ENCODE measurements at places on chromosomes 4 and X.

DNA sequence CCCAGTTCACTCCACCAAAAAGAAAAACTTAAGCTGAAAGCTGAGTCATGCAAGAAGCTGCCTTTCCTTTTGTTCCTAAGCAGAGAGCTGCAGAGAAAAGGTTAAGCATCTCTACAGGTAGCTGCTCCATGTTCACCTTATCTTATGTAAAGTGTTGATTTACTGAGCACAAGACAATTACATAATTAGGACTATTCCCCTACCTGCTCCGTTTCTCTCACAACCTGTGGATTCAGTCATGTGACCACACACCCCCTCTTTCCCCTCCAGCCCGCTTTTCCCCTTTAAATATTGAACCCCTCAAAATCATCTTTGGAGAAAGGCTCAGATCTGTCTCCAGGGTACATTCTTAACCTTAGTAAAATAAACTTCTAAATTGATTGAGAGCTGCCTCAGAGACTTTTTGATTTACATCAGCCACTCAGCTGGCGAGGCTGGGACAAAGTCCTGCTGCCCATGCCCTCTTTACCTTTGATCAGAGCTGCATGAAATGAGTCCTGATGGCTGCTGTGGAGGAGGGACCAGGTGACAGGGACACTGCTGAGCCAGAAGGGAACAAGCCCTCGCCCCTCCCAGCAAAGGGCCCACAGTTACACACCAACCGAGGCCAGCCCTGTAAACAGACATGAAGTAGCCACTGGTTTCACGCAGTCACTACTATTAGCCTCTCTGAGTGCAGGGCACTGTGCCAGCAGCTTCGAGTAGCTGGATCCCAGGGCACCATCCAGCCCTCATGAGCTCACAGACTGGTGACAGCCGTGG lies 53.9 kb upstream of the C4orf50 start:
- DNase-seq: no peak

DNA sequence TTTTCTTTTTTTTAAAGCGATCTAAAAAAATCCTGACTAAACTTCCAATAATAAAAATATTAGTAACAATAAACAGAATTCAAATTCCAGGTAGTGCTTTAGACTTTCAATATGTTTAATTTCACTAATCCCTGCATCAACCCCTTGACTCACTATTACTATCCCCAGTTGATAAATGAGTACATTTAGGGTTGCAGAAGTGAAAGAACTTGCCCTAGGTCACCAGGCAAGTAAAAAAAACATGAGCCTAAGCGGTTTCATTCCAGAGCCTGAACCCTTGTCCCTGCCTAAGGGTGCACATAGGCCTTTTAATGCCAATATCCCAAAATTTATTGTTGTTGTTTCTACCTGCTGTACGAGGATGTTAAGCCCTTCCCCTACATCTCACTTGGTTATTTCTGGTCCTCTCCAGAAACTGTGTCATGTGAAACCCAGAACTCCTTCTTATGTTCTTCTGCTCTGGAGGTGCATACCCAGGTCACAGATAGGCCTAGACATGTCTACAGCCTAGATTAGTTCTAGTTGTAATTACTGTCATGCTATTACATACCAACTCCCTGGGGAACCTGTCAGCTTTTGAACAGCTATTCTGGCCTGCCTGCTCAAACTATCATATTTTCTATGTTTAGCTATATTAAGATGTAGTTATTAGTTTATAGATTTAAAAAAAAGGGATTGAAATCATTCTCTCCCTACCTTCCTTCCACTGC lies 244.5 kb upstream of the PITX2 start:
- DNase-seq: no peak

DNA sequence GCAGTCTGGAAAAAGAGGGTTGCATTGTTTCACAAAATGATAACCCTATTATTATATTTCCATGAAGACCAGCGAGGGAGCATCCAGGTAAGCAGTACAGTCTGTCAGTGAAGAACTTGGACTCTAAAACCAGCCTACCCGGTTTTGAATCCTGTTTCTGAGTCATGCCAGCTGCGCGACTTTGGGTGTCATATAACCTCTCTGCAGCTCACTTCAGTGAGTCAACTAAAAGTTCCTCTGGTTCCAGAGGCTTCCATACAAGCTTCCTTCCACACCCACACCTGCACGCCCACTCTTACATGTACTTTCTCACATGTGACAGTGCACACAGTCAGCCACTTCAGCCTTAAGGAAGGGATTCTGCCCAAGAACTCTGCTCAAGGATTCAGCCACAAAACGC lies 49.8 kb upstream of the PRPS2 start:
- DNase-seq: no peak

DNA sequence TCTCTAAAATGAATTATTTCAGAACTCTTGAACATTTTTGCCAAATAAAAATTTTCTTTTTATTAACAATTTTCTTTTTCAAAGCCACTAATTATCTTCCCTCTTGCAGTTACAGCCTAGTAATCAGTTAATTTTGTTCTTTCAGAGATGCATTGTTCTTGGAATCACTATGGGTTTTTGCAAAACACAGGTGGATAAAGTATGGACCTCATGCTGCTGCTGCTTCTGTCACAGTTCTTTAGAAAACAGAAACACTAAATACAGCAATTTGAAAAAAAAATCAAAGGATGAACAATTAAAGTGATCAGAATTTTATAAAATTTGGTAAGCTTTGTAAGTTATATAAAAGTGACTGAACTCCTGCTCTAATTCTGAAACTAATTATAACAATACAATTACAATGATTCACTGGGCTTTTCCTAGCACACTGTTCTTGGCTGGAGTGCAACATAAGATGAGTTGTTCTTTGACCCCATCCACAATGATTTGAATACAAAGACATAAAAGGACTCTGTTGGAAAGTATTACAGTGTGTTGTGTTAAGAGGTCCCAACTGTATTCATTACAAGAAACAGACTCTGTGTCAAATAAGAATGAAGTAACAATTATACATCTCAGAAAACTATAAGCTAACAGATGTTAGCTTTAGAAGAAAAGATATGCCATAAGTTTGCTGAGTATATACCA lies 59.4 kb upstream of the GK2 start:
- DNase-seq: no peak

- no peak for DNase-seq
Measured at GRCh38 chrX:134685668-134686067, 27.4 kb upstream of the PLAC1 start.

DNA sequence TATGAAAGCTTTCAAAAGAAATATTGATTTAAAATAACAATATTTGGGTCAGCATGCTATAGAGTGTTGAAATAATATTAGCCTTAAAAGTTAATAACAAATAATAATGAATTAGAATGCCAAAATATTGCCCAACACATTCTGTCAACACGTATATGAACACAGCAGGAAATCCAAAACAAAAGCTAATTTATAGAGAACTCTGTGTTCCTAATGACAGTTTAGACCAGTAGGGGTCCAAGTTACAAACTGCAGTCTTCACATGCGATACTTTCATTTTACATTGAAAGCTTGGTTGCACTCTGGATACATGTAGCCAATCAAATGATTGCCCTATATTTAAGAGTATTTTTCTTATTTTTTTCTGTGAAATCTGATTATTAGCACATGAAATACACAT lies 274.4 kb downstream of the DCTD start:
- no peak for DNase-seq

DNA sequence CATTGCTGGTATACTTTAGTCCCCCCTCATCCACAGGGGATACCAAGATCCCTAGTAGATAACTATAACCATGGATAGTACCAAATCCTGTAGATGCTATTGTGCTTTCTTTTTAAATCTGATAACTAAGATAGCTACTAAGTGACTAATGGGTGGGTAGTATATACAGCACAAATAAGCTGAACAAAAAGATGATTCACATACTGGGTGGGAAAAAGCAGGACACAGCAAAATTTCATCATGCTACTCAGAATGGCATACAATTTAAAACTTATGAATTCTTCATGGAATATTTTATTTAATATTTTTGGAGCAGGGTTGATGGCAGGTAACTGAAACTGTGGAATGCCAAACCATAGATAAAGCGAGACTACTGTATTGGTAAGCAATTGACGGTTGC lies 161.6 kb downstream of the IL15 start:
- DNase-seq: no peak

- no peak for DNase-seq
Measured at GRCh38 chr4:3269991-3270611, 21.1 kb downstream of the MSANTD1 start.

GRCh38 chrX:154750301-154751202 lies at the start of gene GAB3:
GAB3 (minus strand) TSS chrX:154751077; CDS start chrX:154751025, 52 bp downstream.
- DNase-seq: peak; percentile 63

GRCh38 chrX:19899217-19899788 lies 11.9 kb upstream of the SH3KBP1 start:
- no peak for DNase-seq

- peak; percentile 29 for DNase-seq
Measured at GRCh38 chrX:136210243-136210642, 41.0 kb downstream of the MAP7D3 start.

DNA sequence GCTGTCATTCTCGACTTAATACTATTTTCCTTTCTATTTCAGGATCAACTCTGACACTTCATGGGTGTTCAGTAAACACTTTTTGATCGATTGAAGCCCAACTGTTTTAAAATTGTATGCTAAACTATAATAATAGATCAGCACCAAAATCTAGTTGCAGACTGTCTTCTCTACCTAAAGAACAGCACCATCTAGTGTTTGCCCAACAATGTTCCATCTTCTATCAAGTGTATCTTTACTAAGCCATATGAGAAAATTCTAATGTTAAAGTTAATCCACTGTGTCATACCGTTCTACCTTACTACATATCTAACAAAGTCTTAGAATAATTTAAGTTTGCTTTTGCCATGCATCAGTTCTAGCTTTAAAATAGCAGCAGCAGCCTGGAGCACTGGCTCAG lies 113.0 kb upstream of the PRDX4 start:
- DNase-seq: peak; percentile 20

DNA sequence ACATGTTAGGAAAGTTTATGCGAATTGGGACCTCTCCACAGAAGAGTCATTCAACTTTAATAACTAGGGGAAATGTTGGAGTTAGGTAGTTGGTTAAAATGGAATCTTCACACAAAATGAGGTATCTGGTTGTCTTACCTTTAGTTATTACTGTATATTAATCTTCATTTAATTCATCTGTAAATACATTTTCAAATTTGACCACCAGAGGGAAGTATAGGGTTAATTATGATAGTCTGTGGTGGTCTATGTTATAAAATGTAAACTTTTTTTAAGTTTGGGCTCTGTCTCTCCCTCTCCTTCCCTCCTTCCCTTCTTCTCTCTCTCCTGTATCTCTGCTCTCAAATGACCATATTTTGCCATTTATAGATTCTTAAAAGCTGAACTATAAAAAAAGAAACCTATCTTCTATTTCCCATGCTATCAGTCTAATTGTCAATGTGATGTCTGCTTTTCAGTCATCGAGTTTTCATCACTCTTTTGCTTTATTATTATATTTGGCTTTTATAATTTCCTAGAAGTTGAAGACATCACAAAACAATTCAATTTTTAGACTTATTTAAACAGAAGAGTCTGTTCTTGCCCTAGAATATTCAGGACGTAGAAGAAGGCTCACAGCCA lies 49.8 kb downstream of the TMEM144 start:
- peak; percentile 34 for DNase-seq

DNA sequence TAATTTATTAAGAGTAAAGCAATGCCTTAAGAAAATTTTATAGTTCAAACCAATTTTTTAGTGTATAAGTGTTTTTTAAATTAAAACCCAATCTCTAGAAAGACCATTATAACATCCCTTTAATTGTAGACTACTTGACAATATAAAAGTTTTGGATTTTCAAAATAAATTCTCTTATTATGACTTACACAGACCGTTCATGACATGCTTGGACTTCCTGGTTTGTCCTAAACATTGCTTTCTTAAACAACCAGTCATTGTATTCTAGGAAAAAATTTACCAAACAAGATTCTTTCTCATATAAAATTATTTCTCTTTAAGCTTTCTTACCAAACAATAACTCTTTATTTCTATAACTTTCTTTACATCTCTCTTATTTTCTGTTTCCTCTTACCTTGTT lies 49.0 kb upstream of the CXorf51A start:
- DNase-seq: no peak

DNA sequence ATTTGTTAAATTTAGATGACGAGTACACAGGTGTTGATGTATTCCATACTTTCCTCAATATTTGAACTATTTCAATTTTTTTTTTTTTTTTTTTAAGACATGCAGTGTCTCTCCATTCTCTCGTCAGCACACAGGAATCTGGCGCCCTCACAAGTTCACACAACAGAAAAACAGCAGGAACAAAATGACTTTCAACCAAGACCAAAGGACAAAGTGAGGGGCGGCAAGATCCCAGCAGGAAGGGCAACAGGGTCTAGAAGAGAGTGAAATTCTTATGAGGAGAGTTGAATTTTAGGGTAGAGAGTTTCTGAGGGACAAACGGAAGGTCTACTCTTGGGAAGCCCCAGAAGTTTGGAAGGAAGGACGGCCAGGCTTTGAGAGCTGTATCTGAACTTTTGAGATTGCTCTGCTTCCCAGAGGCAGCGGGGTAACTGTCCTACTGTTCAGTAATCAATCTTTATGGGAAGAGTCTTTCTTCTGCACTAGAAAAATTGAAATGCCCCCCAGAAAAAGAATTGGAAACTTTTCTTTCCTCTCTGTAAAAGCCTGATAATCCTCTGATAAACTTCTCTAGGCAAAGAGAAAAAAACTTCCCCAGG lies 760.2 kb downstream of the RAB28 start:
- DNase-seq: no peak

- no peak for DNase-seq
Measured at GRCh38 chr4:16721613-16722291, 176.7 kb downstream of the LDB2 start.

DNA sequence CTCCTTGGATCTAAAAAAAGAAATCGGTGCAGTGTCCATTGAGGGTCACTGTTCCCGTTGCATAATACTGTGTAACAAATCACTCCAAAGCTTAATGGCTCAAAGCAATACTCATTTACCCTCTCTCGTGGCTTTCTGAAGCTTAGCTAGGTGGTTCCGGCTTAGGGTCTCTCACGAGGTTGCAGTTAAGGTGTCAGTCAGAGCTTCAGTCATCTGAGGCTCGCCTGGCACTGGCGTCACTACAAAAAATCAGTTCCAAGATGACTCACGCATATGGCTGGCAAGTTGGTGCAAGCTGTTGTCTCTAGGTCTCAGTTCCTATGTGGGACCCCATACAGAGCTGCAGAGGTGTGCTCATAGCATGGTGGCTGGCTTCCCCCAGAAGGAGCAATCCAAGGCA lies 91.0 kb downstream of the BEND2 start:
- no peak for DNase-seq

- DNase-seq: peak; percentile 16
Measured at GRCh38 chr4:86971355-86971683, 36.5 kb downstream of the AFF1 start.

- DNase-seq: no peak
Measured at GRCh38 chr4:10030972-10031667, 9.8 kb upstream of the SLC2A9 start.

DNA sequence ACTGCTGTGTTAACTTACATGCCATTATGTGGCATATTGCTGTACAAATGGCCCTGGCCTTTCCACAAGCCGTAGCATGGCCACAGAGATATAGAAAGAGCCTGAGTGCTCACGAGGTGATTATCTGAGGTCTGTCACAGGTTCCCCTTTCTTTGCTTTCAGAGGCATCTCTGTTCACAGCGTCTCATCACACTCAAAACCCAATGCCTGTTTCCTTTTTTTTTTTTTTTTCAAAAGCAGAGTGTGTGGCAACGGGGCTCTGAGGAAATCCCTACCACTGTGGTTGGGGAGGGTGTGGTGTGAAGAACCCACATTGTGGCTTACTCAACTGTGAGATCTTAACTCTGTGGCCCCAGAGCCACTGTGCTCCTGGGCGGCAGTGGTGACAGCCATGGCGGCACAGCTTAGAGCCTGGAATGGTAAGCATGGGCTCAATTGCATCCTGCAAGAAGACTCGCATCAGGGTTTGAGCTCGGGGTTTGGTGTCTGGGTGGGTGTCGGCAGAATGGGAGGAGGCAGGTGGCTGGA lies 30.8 kb downstream of the RTL5 start:
- peak; percentile 86 for DNase-seq
